Activated CD8-positive, alpha-beta memory T cell treated with anti-CD3 and anti-CD28 coated beads, Interleukin-2, amount 10 ng/mL, durations not matched to agents 7 days and 5 days (primary cell): ENCODE measurements at places on chromosomes 5 and 9.
A peak's percentile ranks its signal among the peaks of the same experiment; 100 is the strongest.

DNA sequence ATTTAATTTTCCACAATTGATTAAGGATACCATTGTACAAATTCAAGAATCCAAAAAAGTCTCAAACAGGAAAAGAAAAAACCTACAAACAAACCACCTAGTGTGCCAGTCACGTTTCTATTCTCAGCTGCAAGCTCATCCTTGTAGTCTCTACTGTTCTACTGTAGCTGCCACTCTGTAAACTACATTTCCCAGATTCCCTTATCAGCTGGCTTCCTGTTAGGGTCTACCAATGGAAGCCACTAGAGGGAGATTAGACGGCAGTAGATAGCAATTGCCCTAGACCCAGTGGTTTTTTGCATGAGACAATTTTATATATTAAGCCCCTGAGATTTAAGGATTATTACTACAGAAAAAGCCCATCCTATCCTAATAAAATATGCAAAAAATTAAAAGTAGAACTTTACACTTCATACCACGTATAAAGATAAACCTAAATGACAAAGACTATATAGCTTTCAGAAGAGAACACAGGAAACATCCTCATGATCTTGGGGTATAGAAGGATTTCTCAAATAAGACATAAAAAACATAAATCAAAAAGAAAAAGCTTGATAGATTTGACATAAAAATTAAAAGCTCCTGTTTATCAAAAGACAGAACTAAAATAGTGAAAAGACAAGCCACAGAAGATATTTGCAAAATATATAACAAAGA, 37.4 kb downstream of the P4HA2 start:
- peak; percentile 41 for DNase-seq

DNA sequence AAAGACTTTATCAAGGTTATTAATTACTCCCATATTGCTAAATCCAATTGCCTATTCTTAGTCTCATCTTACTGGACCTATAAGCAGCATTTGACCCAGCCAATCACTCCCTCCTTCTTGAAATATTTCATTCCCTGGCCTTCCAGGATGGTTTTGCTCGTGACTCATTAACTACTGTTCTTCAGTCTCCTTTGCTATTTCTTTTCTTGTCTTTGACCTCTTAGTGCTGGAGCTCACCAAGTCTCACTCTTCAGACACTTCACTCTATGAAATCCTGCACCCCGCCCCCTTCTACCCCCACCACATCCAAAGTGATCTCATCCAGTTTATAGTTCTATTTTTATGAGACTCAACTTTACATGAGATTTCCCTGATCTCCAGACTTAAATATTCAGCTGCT, 803.1 kb upstream of the WWC1 start:
- DNase-seq = no peak

DNA sequence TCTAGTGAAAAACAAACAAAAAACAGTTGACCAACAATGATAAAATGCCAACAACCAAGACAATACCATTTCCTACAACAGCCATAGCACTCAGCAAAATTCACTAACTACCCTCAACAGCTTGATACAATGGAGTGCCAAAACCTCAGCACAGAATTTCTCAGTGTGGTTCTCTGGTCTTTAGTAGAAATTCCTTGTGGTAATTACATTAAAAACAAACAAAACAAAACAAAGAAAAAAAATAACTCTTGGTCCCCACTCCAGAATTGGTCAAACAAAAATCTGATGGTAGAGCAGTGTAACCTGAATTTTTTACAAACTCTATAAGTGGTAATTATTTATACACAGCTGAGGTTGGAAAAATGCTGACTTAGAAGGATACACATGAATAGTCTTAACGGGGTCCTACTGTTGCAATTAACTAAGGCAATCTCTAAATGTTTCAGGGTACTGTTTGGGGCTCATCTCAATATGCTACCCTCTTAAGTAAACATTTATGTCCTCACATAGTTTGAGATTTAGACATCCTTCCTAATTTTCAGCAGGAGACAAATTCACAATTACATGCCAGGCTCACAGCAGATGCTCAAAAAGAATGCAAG, 13.8 kb downstream of the CSNK1A1 start:
- DNase-seq = no peak

DNA sequence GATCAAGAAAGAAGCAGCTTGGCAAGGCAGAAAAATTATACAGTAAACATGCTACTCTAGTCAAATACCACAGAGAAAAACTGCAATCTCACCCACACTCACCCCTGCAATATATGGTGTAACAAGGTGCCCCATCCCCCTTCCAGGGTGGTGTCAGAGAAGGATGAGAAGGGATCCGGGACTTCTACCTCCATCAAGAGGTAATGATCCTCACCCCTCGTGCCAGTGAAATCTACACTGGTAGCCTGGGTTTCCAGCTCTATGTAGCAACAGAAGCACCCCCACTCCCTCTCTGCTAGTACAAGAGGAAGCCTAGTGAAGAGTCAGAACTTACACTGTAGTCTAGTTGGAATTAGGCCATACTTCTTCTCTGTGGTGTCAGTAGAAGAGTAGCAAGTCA, 18.9 kb downstream of the SLCO4C1 start:
- DNase-seq = no peak

DNA sequence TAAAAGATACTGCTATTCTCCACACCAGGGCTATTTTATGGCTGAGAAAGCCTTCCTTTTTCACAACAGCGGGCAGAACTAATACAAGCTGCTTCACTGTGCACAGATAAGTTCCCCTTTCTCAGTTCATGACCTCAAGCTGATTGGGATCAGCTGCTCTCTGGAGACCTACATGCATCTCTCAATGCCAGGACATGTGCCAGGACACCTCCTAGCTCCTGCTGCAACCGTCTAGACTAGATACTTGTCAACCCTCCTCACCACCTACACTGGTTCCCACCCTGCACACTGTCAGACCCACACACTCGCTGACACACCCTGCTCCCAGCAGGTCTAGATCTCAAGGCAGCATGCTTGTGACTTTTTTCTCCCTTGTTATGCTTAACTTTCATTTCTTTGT, 39.8 kb downstream of the STARD4 start:
- no peak for DNase-seq

- DNase-seq = no peak
Measured at GRCh38 chr9:114494776-114495569, 10.3 kb downstream of the WHRN start.

GRCh38 chr9:110856772-110857171, 181.5 kb downstream of the LPAR1 start:
- DNase-seq = no peak

DNA sequence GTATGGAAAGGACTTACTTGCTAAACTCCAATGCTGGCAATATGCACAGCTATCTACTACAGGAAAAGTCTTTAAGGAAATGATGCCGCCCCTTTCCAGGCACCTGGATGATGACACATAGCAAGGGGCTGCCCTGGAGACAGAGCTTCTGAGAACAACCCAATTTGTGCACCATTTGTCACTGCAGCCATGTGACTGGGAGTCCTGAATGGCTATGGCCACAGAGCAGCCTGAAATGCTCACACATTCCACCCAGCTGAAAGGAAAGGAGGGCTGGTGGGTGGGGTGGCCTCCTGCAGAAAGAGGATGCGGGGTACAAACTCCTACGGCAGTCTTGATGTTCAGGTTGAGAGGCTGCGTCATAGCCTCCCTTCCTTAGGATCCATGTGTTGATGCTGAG, 70.1 kb upstream of the FSTL4 start:
- DNase-seq = peak; percentile 38
